ENCODE measurements at places on chromosomes 7 and 10. TPM values are rescaled to one million over a fixed set of nuclear protein-coding genes. Genes with fewer than 3 reads are reported as not detected.
A peak's percentile ranks its signal among the peaks of the same experiment; 100 is the strongest.

HOXA9 gene
- 1.1 TPM for total RNA-seq

TTYH3 gene
- total RNA-seq, result 20.0 TPM

HHEX gene
- 1.2 TPM for total RNA-seq

ATAD1 gene
- 33.1 TPM for total RNA-seq

TUBAL3 gene
- total RNA-seq, result not detected

TSPAN12 gene
- not detected for total RNA-seq

- DNase-seq, result no peak
- H3K4me1 ChIP-seq, result no peaks in the 10 kb centered on the region
- H3K27me3 ChIP-seq, result no peaks in the 10 kb centered on the region
- no peak overlapping the region for H3K27ac ChIP-seq
These were observed 126.7 kb downstream of the NRCAM start for GRCh38 chr7:108329514-108329913.

GRCh38 chr10:60661637-60662036, 116.6 kb upstream of the CDK1 start:
- H3K27ac ChIP-seq, result no peak overlapping the region
- DNase-seq, result no peak
- no peak overlapping the region for H3K4me3 ChIP-seq
- H3K27me3 ChIP-seq, result no peaks in the 10 kb centered on the region
- H3K36me3 ChIP-seq, result no peaks in the 10 kb centered on the region

- no peak for DNase-seq
- no peaks in the 10 kb centered on the region for H3K27me3 ChIP-seq
- H3K4me1 ChIP-seq, result no peaks in the 10 kb centered on the region
- no peak overlapping the region for H3K27ac ChIP-seq
- H3K36me3 ChIP-seq, result no peaks in the 10 kb centered on the region
These were observed 453.8 kb downstream of the TCERG1L start for GRCh38 chr10:130857631-130858295.

GRCh38 chr10:110865186-110865808, 6.4 kb upstream of the PDCD4 start:
- H3K36me3 ChIP-seq, result no peaks in the 10 kb centered on the region
- H3K4me3 ChIP-seq, result peak overlapping the region; percentile 74
- peaks cover 100% of the 10 kb centered on the region for H3K4me1 ChIP-seq

GRCh38 chr10:44417761-44418160, 32.9 kb upstream of the CXCL12 start:
- no peaks in the 10 kb centered on the region for H3K4me1 ChIP-seq
- H3K4me3 ChIP-seq, result no peak overlapping the region
- no peak overlapping the region for H3K27ac ChIP-seq
- H3K27me3 ChIP-seq, result no peaks in the 10 kb centered on the region
- no peaks in the 10 kb centered on the region for H3K36me3 ChIP-seq

- H3K36me3 ChIP-seq, result no peaks in the 10 kb centered on the region
- no peaks in the 10 kb centered on the region for H3K4me1 ChIP-seq
- H3K4me3 ChIP-seq, result no peak overlapping the region
- DNase-seq, result no peak
These were observed 204.5 kb downstream of the GRM3 start for GRCh38 chr7:86848226-86848625.

DNA sequence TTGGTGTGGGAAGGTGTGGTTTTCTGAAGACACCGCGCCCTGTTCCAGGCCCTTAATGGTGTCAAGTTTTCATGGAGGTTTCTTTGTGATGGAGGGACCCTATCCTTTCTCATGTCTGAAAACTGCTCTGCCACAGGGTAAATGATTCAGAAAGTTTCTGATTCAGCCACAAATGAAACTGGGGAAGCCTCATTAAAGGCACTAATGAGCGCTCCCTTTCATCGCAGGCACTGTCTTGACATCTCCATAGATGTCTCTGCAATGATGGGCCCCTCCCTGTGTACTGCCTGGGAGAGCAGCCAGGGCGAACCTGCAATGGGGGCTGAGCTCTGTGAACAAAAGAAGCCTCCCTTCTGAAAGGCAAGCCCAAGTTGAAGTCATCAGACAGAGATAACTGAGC, 355.3 kb downstream of the PRPF18 start:
- no peaks in the 10 kb centered on the region for H3K4me1 ChIP-seq
- H3K27ac ChIP-seq, result no peak overlapping the region
- DNase-seq, result no peak
- no peak overlapping the region for H3K4me3 ChIP-seq
- no peaks in the 10 kb centered on the region for H3K36me3 ChIP-seq

DNA sequence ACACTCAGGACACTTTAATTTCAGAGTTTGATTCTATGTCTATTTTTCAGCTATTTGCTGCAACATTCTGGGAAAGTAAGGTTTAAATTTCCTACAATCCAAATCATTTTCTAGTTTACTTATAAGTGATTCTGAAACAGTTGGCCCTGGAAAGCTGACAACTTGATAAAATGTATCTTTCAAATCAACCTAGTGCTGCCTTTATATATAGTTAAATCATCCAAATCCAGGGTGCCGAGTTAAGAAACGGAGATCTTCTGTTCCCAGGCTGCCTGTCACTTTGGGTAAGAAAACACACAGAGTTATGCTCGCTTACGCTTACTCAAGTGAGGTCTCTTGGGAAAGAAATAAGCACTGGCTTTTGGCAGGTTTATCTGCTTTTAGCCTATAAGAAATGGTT, 175.0 kb downstream of the POU6F2 start:
- H3K27me3 ChIP-seq, result no peaks in the 10 kb centered on the region
- no peak for DNase-seq
- H3K27ac ChIP-seq, result no peak overlapping the region
- H3K4me3 ChIP-seq, result no peak overlapping the region
- no peaks in the 10 kb centered on the region for H3K36me3 ChIP-seq

DNA sequence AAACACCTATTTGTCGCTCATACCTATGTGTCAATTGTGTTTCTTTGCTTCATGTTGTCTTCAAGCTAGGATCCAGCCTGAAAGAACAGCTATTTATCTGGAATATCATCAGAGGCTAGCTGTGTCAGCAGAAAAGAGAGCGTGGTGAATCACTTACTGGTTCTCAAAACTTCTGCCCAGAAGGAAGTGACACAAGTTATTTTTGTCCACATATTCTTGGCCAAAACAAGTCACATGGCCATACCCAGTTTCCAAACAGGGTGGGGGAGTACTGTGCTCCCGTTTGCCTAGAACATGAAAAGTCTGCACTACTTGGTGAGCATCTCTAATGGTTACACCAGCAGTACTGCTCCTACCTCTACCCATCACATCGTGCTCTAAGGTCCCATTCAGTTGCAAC, 160.9 kb upstream of the CSTF2T start:
- H3K4me1 ChIP-seq, result no peaks in the 10 kb centered on the region
- no peak for DNase-seq
- no peak overlapping the region for H3K27ac ChIP-seq
- no peaks in the 10 kb centered on the region for H3K27me3 ChIP-seq
- no peaks in the 10 kb centered on the region for H3K36me3 ChIP-seq

DNA sequence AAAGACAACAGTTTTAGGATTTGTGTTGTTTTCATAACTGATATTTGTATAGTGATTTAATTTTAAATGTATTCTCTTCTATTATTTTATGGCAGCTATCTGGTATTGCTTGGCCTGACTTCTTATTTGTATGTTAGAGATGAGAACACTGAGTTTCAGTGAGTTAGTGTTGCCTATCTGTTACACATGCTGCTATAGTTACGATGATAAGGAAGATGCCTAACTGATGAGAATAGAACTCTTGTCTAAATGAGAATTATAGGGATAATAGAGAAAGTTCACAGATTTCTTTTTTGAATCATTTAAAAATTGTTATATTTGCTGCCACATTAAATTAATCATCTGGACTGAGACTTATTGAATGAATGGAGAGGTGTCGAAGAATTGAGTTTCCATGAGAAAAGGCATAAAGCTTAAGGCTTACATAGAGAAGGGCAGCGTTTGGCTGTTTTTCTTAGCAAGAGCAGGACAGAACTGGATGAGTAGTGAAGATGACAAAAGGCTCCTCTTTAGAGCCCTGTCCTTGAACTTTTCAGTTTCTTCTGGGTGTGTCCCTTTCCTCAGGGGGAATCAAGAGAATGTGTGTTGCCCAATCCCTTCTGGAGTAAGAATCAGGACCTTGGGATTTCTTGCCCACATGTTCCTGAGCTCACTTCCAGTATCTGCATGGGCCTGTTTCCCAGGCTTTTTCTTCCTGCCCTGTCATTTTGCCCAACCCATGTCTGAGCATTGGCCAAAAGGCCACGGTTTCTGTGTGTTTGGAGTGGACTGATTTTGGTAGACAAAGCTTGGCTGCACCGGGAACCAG, 195.6 kb upstream of the CSTF2T start:
- no peaks in the 10 kb centered on the region for H3K27me3 ChIP-seq
- DNase-seq, result no peak
- no peaks in the 10 kb centered on the region for H3K4me1 ChIP-seq
- H3K4me3 ChIP-seq, result no peak overlapping the region

DNA sequence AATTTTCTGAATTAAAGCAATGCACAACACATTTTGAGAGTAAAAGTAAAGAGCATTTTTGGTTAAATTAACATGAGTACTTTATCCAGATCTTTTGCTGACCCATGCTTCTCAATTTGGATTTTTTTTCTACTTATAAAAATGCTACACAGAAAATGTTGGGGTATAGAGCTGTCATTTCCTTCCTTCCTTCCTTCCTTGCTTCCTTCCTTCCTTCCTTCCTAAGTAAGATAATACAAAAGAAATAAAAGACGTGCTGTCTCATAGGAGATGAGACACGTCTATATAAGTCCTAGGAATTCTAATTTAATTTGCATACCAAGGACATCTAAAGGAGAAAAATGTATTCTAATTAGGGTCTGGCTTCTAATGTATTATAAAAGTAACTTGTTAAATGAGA, 31.0 kb upstream of the CAV2 start:
- no peaks in the 10 kb centered on the region for H3K4me1 ChIP-seq
- H3K36me3 ChIP-seq, result no peaks in the 10 kb centered on the region
- no peaks in the 10 kb centered on the region for H3K27me3 ChIP-seq
- no peak for DNase-seq
- no peak overlapping the region for H3K27ac ChIP-seq

- no peak overlapping the region for H3K27ac ChIP-seq
- no peaks in the 10 kb centered on the region for H3K36me3 ChIP-seq
- H3K4me1 ChIP-seq, result no peaks in the 10 kb centered on the region
- no peak for DNase-seq
- H3K4me3 ChIP-seq, result no peak overlapping the region
- H3K27me3 ChIP-seq, result no peaks in the 10 kb centered on the region
These were observed 123.8 kb downstream of the KCNMA1 start for GRCh38 chr10:77513781-77514331.

DNA sequence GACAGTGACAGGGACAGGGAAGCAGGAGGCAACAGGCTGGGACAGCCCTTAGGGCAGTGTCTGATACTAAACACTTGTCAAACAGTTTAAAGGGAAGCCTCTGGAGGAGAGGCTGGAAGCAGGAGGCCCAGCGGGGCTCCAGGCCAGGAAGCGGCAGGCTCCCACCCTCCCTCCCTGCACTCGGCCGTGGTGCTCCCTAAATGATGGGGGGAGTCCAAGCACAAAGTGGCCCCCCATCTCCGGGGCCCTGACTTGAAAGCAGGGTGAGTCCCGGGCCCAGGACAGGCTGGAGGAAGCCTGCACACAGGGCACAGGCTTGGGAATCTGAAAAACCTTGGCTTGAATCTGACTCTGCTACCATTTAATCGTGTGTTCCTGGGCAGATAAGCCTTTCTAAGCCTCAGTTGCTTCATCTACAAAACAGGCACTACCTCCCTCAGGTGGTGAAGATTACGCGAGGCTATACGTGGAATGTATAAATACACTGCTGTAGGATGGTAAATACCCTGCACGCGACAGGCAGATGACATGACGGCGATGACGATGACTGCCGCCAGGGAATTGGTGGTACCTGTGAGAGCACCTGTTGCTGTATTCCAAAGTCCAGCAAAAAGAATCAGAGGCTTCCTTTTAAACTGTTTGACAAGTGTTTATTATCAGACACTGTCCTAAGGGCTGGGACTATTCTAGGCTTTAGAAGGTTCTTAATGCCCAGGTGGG, 34.1 kb downstream of the GBX1 start:
- no peaks in the 10 kb centered on the region for H3K4me1 ChIP-seq
- DNase-seq, result no peak
- no peaks in the 10 kb centered on the region for H3K27me3 ChIP-seq
- H3K36me3 ChIP-seq, result no peaks in the 10 kb centered on the region
- H3K27ac ChIP-seq, result no peak overlapping the region

GRCh38 chr10:101832325-101832771, 11.3 kb downstream of the KCNIP2 start:
- no peaks in the 10 kb centered on the region for H3K27me3 ChIP-seq
- H3K4me3 ChIP-seq, result no peak overlapping the region
- no peaks in the 10 kb centered on the region for H3K36me3 ChIP-seq
- DNase-seq, result no peak
- H3K27ac ChIP-seq, result peak overlapping the region; percentile 95

DNA sequence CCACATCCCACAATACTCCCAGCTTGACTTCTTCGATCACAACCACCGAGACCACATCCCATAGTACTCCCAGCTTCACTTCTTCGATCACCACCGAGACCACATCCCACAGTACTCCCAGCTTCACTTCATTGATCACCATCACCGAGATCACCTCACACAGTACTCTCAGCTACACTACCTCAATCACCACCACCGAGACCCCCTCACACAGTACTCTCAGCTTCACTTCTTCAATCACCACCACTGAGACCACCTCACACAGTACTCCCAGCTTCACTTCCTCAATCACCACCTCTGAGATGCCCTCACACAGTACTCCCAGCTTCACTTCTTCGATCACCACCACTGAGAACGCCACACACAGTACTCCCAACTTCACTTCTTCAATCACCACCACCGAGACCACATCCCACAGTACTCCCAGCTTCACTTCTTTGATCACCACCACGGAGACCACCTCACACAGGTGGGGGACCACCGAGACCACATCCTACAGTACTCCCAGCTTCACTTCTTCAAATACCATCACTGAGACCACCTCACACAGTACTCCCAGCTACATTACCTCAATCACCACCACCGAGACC, 8.6 kb downstream of the MUC3A start:
- peak; percentile 38 for DNase-seq
- H3K27ac ChIP-seq, result no peak overlapping the region
- H3K27me3 ChIP-seq, result peaks cover 18% of the 10 kb centered on the region

DNA sequence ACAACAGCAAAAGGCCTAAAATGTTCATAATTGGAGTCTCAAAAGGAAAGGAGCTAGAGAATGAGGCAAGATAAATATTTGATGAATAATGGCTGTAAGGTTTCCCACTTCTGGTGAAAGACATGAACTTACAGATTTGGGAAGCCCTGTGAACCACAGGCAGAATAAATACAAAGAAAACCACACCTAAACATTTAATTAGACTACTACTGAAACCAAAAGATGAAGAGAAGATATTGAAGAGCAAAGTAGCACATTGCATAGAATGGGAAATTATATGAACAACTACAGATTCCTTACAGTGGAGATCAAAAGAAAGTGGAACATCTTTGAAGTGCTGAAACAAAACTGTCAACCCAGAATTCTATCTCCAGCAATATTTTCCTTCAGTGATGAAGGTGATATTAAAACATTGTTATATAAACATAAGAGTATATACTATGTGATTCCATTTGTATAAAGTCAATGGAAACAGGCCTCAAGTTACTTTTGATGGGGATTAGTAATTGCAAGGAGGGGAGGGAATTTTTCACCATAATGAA, 191.3 kb upstream of the KAT6B start:
- peaks cover 12% of the 10 kb centered on the region for H3K36me3 ChIP-seq
- no peaks in the 10 kb centered on the region for H3K4me1 ChIP-seq
- no peak for DNase-seq
- no peaks in the 10 kb centered on the region for H3K27me3 ChIP-seq
- no peak overlapping the region for H3K4me3 ChIP-seq
